Thoracic aorta (tissue), 2 donors: ENCODE measurements at places on chromosomes 4 and X.

DNA sequence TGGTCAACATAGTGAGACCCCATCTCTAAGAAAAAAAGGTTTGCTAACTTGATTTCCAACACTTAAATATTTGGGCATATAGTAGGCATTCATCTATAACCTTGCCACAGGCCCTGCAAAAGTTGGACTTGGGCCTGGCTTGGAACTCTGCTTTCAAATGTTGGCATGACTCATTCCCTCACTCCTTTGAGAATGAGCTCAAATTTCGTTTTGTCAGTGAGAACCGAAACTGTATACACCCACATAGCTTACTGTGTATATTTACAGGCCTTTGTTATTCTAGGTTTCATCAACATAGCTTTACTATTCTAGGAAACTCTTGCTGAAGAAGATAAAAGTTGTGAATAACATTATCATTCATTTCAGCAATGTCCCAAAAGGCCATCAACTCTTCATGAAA, 88.7 kb upstream of the ELOVL6 start:
- DNase-seq: no peak

- no peak for DNase-seq
Measured at GRCh38 chrX:3717742-3718420, 4.4 kb upstream of the PRKX start.

DNA sequence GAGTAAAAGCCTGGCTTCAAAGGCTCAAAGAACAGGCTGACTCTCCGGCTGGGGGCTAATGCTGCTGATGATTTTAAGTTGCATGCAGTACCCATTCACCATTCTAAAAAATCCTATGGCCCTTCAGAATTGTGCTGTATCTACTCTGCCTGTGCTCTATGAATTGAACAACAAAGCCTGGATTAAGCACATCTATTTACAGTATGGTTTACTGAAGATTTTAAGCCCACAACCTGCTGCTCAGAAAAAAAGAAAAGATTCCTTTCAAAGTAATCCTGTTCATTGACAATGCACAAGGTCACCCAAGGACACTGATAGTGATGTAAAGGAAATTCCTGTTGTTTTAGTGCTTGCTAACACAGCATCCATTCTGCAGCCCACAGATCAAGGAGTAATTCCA, 84.9 kb upstream of the SFRP2 start:
- no peak for DNase-seq

DNA sequence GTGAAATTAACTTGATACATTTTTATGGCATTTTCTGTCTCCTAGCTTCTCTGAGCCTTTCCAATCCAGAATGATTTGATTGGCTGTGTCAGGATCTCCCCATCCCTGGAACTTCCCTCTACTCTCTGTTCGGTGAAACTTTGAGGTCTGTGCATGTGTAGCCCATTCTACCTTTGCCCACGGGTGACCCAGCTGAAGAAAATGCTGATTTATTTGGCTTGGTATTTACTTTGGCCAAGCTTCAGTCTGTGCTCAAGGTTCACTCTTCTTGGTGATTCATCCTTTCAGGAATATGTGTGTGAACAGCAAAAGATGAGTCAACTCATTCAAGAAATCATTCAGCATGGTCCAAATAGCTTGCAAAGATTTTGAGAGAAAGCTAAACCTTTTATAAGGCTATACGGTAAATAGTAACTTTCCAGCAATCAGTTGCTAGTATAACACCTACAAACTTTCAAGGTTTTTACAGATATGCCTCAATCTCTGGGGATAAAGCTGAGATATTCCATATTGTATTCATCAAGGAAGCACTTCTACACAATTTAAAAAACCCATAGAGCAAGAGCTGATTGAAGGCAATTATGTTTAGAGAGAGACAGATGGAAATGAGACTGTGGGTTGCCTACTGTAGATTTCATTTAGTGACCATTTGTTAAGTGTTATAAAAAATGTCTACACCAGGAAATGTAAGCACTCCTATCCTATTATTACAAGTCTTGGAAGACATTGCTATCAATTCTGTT, 233.9 kb upstream of the CXXC4 start:
- no peak for DNase-seq

- DNase-seq: no peak
Measured at GRCh38 chr4:81756973-81757372, 285.3 kb upstream of the RASGEF1B start.

DNA sequence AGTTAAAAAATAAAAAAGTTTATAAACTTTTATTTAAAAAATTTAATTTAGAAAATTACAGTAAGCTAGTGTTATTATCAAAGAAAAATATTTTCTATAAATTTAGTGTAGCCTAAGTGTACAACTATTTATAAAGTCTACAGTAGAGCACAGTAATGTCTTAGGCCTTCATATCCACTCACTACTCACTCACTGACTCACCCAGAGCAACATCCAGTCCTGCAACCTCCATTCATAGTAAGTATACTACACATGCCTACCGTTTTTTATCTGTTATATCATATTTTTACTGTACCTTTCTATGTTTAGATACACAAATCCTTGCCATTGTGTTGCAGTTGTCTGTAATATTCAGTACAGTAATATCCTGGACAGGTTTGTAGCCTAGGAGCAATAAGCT, 129.0 kb upstream of the FAM47B start:
- no peak for DNase-seq

DNA sequence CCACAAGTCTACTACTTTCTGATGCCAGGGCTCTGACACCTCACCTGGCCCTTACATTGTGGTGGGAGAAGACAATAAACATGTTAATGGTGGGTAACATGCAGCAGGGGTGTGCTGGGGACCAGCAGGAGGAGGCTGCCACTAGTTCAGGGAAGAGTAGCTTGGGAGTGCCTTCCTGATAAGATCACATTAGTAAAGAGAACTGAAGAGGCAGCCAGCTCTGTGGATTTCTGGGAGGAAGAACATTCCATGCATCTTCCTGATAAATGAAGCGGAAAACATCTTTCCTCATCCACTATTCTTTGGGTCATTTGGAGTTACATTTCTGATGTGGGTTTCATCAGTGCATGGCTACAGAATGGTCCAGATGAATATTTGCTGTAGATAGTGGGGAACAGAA, 9.0 kb downstream of the RNF150 start:
- DNase-seq: no peak

DNA sequence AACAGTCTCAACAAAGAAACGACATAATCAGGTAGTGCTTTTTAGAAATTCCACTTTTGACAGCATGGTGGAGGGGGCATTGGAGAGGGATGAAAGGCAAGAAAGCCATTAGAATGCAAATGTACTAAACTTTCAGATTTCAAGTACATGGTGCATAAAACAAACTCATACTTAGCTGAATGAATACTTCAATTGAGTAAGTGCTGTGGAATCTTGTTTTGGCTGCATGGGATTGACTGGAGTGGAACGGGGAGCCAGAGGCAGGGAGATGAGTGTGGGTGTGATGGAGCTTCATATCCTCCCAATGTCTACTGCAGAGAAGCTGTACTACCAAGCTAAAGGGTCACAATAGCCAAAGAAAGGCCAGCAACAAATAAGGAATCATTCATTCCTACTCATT, 52.4 kb downstream of the USP46 start:
- no peak for DNase-seq

GRCh38 chr4:154642373-154643009, 30.0 kb upstream of the FGG start:
- DNase-seq: no peak

- no peak for DNase-seq
Measured at GRCh38 chr4:7539659-7540058, 104.9 kb upstream of the PSAPL1 start.

DNA sequence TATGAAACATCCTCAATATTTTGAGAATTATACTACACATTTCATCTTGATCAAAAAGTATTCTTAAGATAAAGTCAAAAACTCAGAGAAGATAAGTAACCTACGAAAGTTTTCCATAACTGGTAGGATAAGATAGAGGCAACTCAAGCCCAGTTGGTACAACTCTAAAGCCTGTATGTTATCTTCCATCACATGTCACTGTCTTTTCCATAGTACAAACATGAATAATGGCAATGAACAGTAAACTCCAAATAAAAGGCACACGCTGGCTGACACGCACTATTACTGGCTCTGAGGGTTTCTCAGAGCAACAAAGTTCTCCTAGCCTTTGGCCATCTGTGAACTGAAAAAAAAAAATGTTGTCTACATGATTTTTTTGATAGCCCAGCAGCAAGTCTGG, 27.2 kb downstream of the LIN54 start:
- DNase-seq: no peak

DNA sequence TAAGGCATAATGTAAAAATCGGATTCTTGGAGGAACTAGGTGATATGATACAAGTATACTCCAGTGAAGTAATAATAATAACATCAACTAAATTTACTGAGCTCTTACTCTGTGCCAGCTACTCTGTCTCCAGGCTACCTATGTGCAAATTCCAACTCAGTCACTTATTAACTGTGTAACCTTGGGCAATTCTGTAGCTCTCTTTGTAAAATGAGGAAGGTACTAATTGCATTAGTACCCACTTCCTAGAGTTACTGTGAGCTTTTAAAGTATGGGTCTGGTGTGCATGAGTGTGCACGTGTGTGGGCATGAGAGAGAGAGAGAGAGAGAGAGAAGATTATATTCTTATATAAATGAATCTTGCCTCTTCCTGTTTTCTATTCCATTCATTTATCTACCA, 169.9 kb downstream of the KCNIP4 start:
- no peak for DNase-seq

DNA sequence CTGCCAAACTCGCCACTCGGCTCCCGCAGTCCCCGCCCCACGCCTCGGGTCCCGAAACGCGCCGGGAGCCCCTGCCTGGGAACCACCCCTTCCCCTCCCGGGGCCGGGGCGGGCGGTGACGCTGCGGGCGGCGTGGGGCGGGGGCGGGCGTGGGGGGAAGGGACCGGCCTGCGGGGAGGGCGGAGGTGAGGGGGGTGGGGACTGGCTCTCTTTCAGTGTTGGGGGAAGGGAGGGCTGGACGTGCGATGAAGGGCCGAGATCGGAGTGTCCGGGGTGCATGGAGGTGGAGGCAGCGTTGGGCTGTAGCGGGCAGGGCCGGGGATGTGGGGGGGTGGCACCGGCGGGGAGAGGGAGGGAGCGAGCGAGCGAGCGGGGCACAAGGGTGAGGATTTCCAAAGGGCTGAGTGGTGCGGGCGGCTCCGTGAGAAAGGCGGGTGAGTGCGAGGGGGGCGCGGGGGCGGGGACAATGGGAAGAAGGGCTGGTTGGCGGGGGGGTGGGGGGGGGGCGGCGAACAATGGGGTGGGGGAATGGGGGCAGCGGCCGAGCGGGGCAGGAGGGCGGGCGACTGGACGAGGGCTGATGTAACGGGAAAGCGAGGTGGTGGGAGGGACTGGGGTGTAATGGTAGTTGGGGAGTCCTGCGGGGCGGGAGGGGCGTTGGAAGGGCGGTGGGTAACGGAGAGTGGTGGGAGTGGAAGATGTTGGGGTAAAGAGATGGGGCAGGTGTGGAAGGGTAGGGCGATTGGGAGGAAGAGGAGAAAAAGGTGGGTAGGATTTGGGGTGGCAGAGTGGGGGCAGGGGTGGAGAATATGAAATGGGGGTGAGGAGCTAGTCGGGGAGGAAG, 578 bp downstream of the DCUN1D4 start:
- DNase-seq: peak; percentile 57

DNA sequence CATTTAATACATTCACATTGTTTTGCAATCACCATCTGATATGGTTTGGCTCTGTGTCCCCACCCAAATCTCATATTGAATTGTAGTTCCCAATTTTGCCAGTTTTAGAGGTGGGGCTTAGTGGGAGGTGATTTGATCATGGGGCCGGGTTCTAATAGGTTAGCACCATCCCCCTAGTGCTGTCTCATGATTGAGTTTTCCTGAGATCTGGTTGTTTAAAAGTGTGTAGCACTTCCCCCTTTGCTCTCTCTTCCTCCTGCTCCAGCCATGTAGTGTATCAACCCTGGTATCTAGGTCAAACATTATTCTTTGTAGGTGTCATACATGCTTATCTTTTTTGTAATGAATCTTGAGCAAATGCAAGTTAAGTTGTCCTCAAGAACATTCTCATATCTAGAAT, 83.3 kb upstream of the KIT start:
- no peak for DNase-seq

- DNase-seq: no peak
Measured at GRCh38 chr4:188220006-188220405, 80.8 kb downstream of the TRIML1 start.

DNA sequence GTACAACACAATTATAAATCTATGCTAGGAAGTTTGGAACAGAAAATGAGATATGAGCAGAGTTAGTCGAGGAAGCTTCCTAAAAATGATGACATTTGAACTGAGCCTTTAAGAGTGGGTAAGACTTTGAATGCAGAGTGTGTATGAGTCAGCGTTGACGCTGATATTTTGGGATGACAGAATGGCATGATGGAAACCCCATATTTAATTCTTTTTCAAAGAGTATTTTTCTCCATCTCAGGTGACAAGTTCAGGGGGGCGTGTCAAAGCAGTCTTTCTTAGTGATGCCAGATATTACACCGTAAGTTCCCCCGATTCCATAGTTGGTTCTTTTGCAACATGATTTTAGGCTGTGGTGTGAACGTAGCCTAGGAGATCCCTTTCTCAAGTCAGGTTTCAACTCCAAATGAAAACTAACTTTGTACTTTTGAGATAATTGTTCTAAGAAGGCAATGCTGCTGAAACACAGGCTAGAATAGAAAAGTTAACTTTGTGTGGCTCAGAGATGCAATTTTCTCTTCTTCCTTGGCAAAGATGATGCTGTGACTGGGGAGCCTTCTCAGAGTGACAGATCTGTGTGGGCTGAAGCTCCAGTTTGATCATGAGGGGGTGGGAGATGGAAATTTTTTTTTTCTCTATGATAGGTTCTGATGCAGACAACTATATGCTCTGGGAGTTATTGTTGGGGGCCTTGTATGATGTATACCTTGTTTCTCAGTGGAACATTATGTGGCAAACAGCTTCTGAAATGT, 59.2 kb downstream of the GLUD2 start:
- DNase-seq: no peak

DNA sequence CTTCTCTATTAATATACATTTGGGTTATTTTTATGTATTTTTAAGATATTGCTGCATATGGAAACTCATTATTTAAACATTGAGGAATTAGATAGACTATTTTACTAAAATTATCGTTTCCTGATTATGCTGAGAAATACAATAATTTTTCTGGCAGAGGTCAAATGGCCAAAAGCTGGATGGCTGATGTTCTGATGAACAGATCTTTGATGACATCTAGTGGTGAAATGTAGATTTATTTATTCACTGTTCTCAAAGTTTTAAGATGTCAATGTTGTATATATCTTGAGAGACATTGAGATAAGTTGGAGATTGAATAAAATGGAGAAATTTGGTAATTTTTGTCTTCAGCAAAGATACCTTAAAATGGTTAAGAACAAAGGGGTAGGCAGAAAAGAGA, 96.2 kb downstream of the UGT8 start:
- no peak for DNase-seq

- DNase-seq: no peak
Measured at GRCh38 chr4:95638920-95639501, 90.2 kb upstream of the UNC5C start.

DNA sequence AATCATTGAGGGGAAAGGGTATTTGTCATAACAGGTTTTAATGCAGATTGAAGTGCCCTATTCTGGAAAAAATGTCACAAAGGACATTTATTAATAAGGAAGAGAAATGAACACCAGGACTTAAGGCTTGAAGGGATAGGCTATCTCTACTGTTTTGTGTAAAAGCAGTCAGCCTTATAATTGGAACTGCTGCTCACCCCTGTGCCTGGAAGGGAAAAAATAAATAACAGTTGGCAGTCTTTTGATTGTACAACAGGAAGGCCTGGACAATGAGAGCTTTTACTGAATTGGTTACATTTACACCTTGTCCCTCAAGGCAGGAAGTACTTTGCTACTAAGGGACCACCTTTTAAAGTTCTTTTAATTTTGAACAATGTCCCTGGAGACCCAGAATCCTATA, 17.8 kb upstream of the MAGED4 start:
- DNase-seq: no peak
